ENCODE measurements at places on chromosomes 3 and 15.

- no peak for DNase-seq
These were observed 131.7 kb upstream of the AGBL1 start for GRCh38 chr15:85947936-85948335.

- no peak for DNase-seq
These were observed 403.2 kb downstream of the MECOM start for GRCh38 chr3:169260296-169260695.

GRCh38 chr3:107910713-107911259, 180.0 kb downstream of the CD47 start:
- DNase-seq: no peak

GRCh38 chr15:68176601-68177000, 28.5 kb downstream of the CALML4 start:
- no peak for DNase-seq

- DNase-seq: no peak
These were observed 123.5 kb downstream of the GHSR start for GRCh38 chr3:172324611-172325203.

DNA sequence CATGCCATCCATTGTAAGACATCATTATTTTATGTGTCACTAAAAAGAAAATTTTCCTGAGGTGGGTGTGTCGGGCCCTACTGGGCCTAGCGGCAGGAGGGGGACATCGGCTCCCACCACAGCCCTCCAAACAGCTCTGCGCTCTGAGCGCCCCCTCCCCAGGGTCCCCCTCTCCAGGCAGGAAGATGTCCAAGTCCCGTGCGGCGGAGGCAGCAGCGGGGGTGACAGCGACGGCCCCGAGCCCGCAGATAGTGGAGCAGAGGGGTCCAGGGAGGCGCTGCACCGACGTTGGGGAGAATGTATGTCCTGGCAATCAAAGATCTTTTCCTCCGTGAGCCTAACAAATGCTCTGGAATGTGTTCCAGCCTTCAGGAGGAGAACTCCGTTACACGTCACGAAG, 24.3 kb downstream of the GPR160 start:
- no peak for DNase-seq

GRCh38 chr15:65939901-65940617, 70.8 kb downstream of the RAB11A start:
- no peak for DNase-seq

- no peak for DNase-seq
These were observed 43.7 kb upstream of the TIPARP start for GRCh38 chr3:156630773-156631093.
